ENCODE measurements at places on chromosomes 3 and 15.

- no peak for DNase-seq
Measured at GRCh38 chr15:99368743-99369142, 117.5 kb downstream of the LRRC28 start.

DNA sequence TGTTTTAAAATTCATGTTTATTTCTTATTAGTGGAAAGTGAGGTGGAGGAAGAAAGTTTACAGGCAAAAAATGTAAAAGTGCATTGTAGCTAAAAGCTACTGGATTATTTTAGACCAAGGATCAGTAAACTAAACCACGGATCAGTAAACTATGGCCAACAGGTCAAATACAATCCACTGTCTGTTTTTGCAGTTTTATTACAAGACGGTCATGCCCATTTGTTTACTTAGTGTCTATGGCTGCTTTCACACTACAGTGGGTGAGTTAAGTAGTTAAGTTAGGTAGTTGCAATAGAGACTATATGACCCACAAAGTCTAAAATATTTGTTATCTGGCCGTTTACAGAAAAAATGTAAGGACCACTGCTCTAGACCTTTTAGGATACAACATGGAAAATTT lies 82.0 kb downstream of the NR2E3 start:
- DNase-seq: no peak

DNA sequence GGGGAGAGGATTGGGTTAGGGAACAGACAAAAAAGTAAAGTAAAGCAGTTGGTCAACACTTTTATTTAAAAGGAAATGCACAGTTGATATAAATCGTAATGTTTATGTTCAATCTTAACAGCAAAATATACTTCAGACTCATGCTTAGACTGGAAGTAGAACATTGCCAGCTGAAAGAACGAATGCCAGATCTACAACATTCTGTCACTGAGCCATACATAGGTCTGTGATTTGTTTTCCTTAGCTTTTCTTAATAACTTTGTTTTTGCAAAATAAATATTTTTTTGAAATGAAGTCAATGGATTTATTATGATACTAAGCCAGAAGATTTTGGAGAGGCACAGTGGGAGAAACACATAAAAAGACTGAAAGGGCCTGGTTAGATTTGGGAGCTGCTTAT lies 62.0 kb downstream of the LEKR1 start:
- DNase-seq: no peak

- no peak for DNase-seq
Measured at GRCh38 chr3:190010486-190010885, 110.2 kb downstream of the P3H2 start.

- DNase-seq: no peak
Measured at GRCh38 chr3:141337523-141337854, 30.8 kb upstream of the ZBTB38 start.

DNA sequence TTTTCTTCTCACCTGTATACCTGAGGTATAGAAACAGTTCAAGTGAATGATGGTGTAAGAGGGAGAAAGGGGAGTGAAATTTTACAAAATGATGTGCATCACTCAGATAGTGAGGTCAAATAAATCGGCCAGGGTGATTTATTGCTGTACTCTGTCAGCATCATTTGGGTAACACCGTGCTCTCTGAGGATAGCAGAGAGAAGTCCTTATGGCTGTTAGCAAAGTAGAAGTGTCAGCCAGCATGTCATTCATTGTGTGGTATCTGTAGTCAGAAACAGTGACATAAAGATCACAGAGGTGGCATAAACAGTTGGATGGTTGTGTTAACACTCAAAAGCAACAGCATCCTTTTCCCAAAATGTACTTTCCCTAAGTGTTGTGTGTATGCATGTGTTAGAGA lies 53.4 kb downstream of the PSMD6 start:
- no peak for DNase-seq

DNA sequence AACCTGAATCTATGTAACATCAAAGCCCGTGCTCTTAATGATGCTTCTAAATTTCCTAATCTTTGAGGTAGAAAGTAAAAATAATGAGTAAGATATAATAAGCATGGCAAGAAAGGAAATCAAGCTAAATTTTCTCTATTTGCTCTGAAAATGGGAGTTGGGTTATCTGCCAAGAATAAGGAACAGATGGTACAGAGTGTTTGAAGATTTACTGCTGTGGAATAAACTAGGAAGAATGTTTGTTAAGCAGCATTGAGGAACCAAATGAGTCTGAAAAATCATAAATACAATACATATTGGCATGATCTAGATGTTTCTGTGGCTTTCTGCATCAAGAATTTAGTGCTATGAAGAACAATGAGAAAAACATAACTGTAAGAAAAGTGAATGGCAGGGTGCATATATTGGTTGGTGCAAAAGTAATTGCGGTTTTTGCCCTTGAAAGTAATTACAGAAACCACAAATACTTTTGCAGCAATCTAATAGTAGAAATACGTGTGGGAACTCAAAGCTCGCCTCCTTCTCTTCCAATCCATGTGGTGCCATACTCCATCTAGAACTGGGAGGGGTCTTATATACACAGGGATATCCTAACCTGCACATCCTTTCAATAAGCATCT lies 87.6 kb downstream of the SUCNR1 start:
- DNase-seq: no peak
